K562 (cell line): ENCODE measurements at places on chromosomes 16 and 17.

DNA sequence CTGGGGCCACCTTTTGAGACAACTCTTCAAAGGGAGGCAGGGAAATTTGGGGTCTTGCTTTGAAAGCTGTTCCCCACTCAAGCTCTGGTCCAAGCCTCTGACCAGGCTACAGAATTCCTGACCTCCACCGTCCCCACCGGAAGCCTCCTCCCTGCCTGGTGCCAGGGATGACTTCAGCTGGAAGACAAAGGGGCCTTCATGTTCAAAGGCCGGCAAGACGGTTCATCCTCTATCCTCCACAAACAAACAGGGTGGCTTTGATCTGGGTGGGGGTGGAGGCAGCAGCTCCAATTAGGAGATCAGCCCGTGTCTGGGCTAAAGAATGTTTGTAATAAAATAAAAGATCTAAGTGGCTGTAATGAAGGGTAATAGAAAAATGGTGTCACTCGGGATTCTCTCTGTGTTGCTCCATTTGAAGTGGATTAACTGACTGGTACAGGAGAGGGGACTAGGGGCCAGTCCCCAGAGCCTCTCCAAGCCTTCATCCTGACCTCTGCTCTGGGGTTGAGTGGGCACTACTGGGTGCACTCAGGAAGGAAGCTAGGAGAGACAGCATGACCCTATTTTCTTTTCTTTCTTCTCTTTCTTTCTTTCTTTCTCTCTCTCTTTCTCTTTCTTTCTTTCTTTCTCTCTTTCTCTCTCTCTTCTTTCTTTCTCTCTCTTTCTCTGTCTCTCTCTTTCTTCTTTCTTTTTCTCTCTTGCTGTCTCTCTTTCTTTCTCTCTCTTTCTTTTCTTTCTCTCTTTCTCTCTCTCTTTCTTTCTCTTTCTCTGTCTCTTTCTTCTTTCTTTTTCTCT, 27.5 kb upstream of the NKD1 start:
- no peak overlapping the region for H3K27ac ChIP-seq
- H3K4me3 ChIP-seq = no peak overlapping the region
- no peaks in the 10 kb centered on the region for H3K4me1 ChIP-seq
- DNase-seq = no peak
- no peaks in the 10 kb centered on the region; the same call in 1 of the 2 replicates for H3K27me3 ChIP-seq

DNA sequence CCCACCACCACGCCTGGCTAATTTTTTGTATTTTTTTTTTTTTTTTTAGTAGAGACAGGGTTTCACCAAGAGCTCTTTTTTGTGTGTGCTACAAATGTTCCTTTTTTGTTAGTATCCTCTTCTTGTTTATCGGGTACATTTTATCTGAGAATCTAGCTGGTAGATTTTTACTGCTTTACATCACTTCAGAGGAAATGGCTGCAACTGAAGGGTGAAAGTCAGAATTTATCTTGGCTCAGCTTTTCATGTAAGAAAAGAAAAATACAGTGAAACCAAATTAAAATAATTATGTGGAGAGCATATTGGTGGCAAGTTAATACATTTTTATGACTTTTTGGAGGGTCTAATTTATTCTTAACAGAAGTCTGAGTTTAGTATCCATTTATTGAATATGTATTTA, 26.0 kb downstream of the CBFB start:
- H3K4me1 ChIP-seq = peaks cover 13% of the 10 kb centered on the region
- no peak overlapping the region for H3K4me3 ChIP-seq
- no peak overlapping the region for H3K27ac ChIP-seq
- DNase-seq = no peak
- no peaks in the 10 kb centered on the region for H3K27me3 ChIP-seq

GRCh38 chr16:51133183-51133582, 17.9 kb downstream of the SALL1 start:
- no peak overlapping the region for H3K27ac ChIP-seq
- DNase-seq = no peak
- peaks cover 2% of the 10 kb centered on the region; the same call in 1 of the 3 replicates for H3K27me3 ChIP-seq
- no peaks in the 10 kb centered on the region for H3K4me1 ChIP-seq
- H3K36me3 ChIP-seq = no peaks in the 10 kb centered on the region

DNA sequence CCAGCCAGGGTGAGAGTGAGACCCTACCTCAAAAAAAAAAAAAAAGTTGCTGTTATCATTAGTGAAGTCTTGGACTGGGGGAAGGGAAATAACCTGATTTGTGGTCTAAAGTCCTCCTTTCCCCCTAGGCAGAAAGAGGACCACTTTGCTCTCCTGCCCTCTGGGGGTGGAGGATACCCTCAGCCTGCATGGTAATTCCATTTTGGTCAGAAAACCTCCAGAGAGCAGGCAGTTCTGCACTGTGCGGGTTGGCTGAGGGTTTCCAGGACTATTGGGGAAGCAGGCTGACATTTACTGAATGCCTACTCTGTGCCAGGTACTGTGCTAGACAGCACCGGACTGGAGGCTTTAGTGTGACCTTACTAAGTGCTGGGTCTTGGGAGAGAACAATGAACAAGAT, 2.6 kb downstream of the ADAP2 start:
- H3K4me1 ChIP-seq = peaks cover 13% of the 10 kb centered on the region
- H3K36me3 ChIP-seq = no peaks in the 10 kb centered on the region
- no peak overlapping the region for H3K27ac ChIP-seq
- no peak overlapping the region for H3K4me3 ChIP-seq

DNA sequence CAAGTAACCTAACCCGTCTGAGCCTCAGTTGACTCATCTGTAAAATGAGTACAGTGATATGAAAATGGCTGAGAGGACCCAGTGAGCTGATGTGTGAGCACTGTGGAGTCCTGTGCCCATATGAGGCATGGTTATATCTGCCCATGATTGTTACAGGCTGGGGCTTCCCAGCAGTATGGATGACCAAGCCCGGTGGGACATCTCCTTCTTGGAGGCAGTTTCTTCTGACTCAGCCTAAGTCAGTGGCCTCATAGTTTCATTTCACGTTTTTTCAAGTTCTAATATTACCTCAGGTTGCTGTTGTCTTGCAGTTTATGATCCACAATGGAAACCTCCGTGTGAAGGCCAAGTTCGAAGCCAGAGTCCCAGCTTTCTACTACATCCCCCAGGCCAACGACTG, 4.8 kb downstream of the ADAP2 start:
- no peaks in the 10 kb centered on the region for H3K4me1 ChIP-seq
- no peak overlapping the region for H3K4me3 ChIP-seq
- no peaks in the 10 kb centered on the region for H3K36me3 ChIP-seq
- no peak overlapping the region for H3K27ac ChIP-seq
- no peak for DNase-seq

- no peak for DNase-seq
- H3K27ac ChIP-seq = no peak overlapping the region
- peaks cover 69% of the 10 kb centered on the region for H3K4me1 ChIP-seq
- H3K27me3 ChIP-seq = no peaks in the 10 kb centered on the region
- H3K4me3 ChIP-seq = no peak overlapping the region
Measured at GRCh38 chr17:81939881-81940385, 2.8 kb upstream of the PYCR1 start.

DNA sequence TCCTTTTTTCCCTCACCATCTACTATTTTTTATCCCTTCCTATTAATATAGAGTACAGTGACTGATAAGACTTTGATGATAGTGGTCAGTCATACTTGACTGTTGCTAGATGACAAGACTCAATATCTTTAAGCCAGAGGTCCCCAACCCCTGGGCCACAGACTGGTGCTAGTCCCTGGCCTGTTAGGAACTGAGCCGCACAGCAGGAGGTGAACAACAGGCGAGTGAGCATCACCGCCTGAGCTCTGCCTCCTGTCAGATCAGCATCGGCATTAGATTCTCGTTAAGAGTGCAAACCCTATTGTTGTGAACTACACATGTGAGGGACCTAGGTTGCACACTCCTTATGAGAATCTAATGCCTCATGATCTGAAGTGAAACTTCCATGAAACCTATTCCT, 341.3 kb downstream of the BCAS3 start:
- no peaks in the 10 kb centered on the region for H3K36me3 ChIP-seq
- no peaks in the 10 kb centered on the region for H3K4me1 ChIP-seq
- DNase-seq = no peak
- H3K4me3 ChIP-seq = no peak overlapping the region

DNA sequence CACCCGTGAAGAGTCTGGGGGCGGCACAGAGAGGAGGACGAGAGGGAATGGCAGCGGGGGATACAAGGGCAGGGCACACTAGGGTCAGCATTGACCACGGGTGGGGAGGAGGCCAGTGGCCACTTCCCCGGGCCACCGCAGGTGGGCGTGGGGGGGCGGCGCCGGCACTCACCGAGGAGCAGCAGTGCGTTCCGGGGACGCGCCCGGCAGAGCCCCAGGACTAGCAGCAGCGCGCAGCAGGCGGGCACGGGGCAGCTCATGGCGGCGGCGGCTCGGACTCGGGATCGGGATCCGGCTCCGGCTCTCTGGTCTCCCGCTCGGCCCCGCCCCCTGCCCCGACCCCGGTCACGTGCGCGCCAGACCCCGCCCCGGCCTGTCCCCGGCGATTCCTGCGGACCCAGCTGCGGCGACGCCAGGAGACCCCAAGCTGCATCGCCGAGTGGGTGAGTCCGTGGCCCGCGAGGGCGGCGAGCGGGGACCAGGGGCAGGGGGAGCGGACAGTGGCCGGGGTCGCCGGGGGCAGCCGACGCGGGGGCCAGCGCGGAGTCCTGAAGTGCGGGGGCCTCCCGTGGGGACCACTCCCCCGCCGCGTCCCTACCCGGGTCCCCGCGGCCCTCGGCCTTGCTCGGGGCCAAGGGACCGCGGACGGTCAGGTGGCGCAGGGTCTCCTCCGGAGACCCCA, at the start of the genes SGSH and SLC26A11:
SGSH (minus strand) TSS at position 280 of the 682 bp plus-strand sequence; CDS start at position 260, 20 bp downstream.
SLC26A11 (plus strand) TSS at position 374 of the 682 bp plus-strand sequence. CDS start 1,134 bp downstream, outside the sequence.
- no peaks in the 10 kb centered on the region for H3K27me3 ChIP-seq
- DNase-seq = peak; percentile 90
- peak within 1 kb of the TSS; percentile 51 for H3K27ac ChIP-seq
- peaks cover 17% of the 10 kb centered on the region; the same call in 1 of the 3 replicates for H3K36me3 ChIP-seq
- peak within 1 kb of the TSS; percentile 51 for H3K4me3 ChIP-seq
- H3K4me1 ChIP-seq = peaks cover 46% of the 10 kb centered on the region

DNA sequence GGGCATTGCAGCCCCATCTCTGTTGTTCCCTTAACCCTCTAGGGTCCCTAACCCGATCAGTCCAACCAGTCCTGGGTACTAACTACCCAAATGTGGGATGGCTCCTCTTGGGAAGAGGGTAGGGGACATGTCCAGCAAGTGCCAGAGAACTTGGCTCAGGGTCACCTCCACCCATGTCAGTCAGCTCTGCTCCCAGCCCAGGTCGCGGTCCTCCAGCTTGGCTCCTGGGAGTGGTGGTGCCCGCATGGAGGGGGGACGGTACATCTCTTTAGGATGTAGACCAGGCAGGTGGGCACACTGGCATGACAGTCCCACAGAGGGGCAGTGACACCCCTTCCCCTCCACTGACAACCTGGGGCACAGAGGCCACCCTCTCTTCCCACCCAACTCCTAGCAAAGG, 6.0 kb downstream of the TMUB2 start:
- DNase-seq = no peak
- peaks cover 81% of the 10 kb centered on the region; the same call in 2 of the 3 replicates for H3K36me3 ChIP-seq
- H3K4me3 ChIP-seq = no peak overlapping the region
- H3K27me3 ChIP-seq = no peaks in the 10 kb centered on the region

GRCh38 chr17:57294101-57294500, 37.8 kb downstream of the MSI2 start:
- no peak for DNase-seq
- H3K4me1 ChIP-seq = no peaks in the 10 kb centered on the region; the same call in 1 of the 2 replicates
- no peaks in the 10 kb centered on the region for H3K27me3 ChIP-seq

- H3K4me3 ChIP-seq = no peak overlapping the region
- H3K36me3 ChIP-seq = no peaks in the 10 kb centered on the region
- no peaks in the 10 kb centered on the region for H3K4me1 ChIP-seq
- H3K27me3 ChIP-seq = peaks cover 38% of the 10 kb centered on the region
- no peak for DNase-seq
Measured at GRCh38 chr17:33055746-33056145, 64.1 kb downstream of the SPACA3 start.

DNA sequence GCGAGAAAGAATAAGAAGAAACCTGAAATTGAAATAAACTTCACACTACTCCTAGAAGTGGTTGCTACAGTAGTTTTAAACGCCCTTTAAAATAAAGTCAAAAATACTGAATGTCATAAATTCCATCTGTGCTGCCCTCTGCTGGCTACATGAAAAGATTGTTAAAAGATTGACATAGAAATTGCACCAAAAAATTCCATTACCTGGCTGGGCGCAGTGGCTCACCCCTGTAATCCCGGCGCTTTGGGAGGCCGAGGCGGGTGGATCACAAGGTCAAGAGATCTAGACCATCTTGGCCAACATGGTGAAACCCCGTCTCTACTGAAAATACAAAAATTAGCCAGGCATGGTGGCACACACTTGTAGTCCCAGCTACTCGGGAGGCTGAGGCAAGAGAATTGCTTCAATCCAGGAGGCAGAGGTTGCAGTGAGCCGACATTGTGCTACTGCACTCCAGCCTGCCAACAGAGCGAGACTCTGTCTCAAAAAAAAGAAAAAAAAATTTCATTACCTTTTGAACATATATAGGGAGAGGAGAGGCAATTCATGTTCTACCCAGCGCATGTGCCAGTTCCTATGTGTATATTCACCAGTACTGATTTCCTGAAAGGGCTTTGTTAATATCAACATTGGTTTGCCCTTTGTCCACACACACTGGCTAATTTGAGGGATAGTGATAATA, 36.5 kb downstream of the CYTH1 start:
- H3K27me3 ChIP-seq = no peaks in the 10 kb centered on the region
- no peaks in the 10 kb centered on the region for H3K36me3 ChIP-seq

DNA sequence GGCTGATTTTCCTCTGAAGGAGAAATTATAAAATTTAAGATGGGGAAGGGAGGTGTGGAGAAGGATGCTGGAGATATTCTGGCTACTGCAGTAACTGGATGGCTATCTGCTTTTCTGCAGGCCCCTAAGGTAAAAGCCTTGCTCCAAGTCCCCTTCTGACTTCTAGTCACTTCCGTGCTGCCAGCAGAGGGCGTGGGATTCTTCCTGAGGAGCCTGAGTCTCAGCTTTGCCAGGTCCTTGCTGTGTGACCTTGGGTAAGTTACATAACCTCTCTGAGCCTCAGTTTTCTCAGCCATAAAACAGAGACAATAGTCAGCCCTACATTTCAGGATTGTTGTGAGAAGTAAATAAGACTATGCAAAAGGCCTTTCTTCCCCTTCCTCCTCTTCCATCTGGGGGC, 24.3 kb upstream of the TMEM220 start:
- DNase-seq = peak; percentile 49
- H3K27me3 ChIP-seq = peaks cover 16% of the 10 kb centered on the region
- no peaks in the 10 kb centered on the region for H3K4me1 ChIP-seq
- no peak overlapping the region for H3K4me3 ChIP-seq

DNA sequence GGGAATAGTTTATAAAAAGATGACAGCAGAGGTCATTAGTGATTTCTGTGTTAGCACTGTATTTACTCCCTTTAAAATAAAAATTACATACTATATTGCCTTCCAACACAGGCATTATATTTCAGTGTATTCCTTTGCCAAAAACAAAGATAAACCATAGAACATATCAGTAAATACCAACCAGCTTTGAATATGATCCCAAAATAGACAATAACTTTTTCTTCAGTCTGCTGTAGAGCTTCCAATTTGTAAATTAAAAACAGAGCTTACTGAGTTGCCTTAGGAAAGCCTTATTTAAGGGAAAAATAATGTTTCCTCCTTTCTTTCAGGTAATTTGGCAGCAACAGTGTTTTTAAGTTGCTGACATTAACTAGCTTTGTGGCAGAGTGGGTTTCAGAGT, 352.1 kb upstream of the TBX2 start:
- DNase-seq = no peak
- H3K36me3 ChIP-seq = no peaks in the 10 kb centered on the region
- no peaks in the 10 kb centered on the region for H3K4me1 ChIP-seq
- H3K27me3 ChIP-seq = no peaks in the 10 kb centered on the region
